Endothelial cell of umbilical vein (primary cell): ENCODE measurements at places on chromosomes 11 and 22. TPM values are rescaled to one million over a fixed set of nuclear protein-coding genes. Genes with fewer than 3 reads are reported as not detected.

The OR5A1 gene
- not detected in 2 replicates for total RNA-seq

The SLC35F2 gene
- total RNA-seq: 57.8 and 59.7 TPM in 2 replicates

The FAM89B gene
- 63.1 and 63.8 TPM in 2 replicates for total RNA-seq

The CASP4 gene
- total RNA-seq: 77.4 and 83.1 TPM in 2 replicates

The ARSA gene
- 19.3 and 22.3 TPM in 2 replicates for total RNA-seq

The SCT gene
- not detected in 2 replicates for total RNA-seq

The CCDC116 gene
- total RNA-seq: 0.33 and 0.53 TPM in 2 replicates

The AIFM3 gene
- total RNA-seq: not detected in 2 replicates

The CFAP300 gene
- not detected in 2 replicates for total RNA-seq

The DLG2 gene
- total RNA-seq: 1.1 and 2.0 TPM in 2 replicates

The TLCD5 gene
- total RNA-seq: 6.1 and 6.3 TPM in 2 replicates

The MGAT3 gene
- total RNA-seq: not detected in 2 replicates

The PANX3 gene
- total RNA-seq: not detected in 2 replicates

The TMA7B gene
- total RNA-seq: not detected in 2 replicates

The ANO5 gene
- 0.46 and 1.3 TPM in 2 replicates for total RNA-seq

The DEFB131B gene
- total RNA-seq: not detected in 2 replicates

The SOX10 gene
- total RNA-seq: not detected in 2 replicates

The NLRP6 gene
- not detected in 2 replicates for total RNA-seq

The CEND1 gene
- total RNA-seq: 0.40 and 0.83 TPM in 2 replicates

The MRGPRX3 gene
- total RNA-seq: not detected in 2 replicates

The CNGA4 gene
- not detected in 2 replicates for total RNA-seq

The NRGN gene
- total RNA-seq: 30.9 and 33.5 TPM in 2 replicates

The NAALAD2 gene
- 1.1 and 1.8 TPM in 2 replicates for total RNA-seq

The C1QTNF5 gene
- total RNA-seq: 126 and 130 TPM in 2 replicates

The CD3G gene
- total RNA-seq: not detected in 2 replicates

The SLC25A18 gene
- not detected in 2 replicates for total RNA-seq

The RAD9A gene
- 18.4 and 24.6 TPM in 2 replicates for total RNA-seq

The RNASEH2C gene
- 46.4 and 62.0 TPM in 2 replicates for total RNA-seq

The TXNRD2 gene
- total RNA-seq: 211 and 245 TPM in 2 replicates

The SART1 gene
- total RNA-seq: 58.9 and 62.7 TPM in 2 replicates

The PICK1 gene
- 18.0 and 18.5 TPM in 2 replicates for total RNA-seq

The OR8G1 gene
- not detected in 2 replicates for total RNA-seq

The SCN4B gene
- 0.13 and 0.23 TPM in 2 replicates for total RNA-seq

The ZNRD2 gene
- 40.8 and 46.9 TPM in 2 replicates for total RNA-seq

The TMPRSS5 gene
- 0.58 and 0.64 TPM in 2 replicates for total RNA-seq

The CARNS1 gene
- 0.16 and 0.35 TPM in 2 replicates for total RNA-seq

The CSF2RB gene
- 20.6 and 24.9 TPM in 2 replicates for total RNA-seq

The KRTAP5-11 gene
- not detected in 2 replicates for total RNA-seq

The MAPK11 gene
- 26.3 and 29.4 TPM in 2 replicates for total RNA-seq

The KCNE3 gene
- 1.3 and 2.2 TPM in 2 replicates for total RNA-seq

The MYBPC3 gene
- total RNA-seq: not detected in 2 replicates

The ART1 gene
- total RNA-seq: not detected in 2 replicates

The LSP1 gene
- not detected in 2 replicates for total RNA-seq

The CENATAC gene
- total RNA-seq: 39.0 and 41.8 TPM in 2 replicates

The ZW10 gene
- total RNA-seq: 22.1 and 22.9 TPM in 2 replicates
